ENCODE measurements at places on chromosomes 12 and 14. TPM values are rescaled to one million over a fixed set of nuclear protein-coding genes. Genes with fewer than 3 reads are reported as not detected.

Gene CCDC196
- total RNA-seq: not detected

Gene POTEM
- not detected for total RNA-seq

Gene GPD1
- total RNA-seq: 0.22 TPM

Gene NOS1
- total RNA-seq: 0.70 TPM

Gene DLK1
- total RNA-seq: 0.32 TPM

Gene CISTR
- not detected for total RNA-seq

Gene OR10G2
- total RNA-seq: not detected

Gene KCNC2
- not detected for total RNA-seq

Gene REM2
- total RNA-seq: 0.23 TPM

Measured in A549 treated with dexamethasone at 1 μM for 4 hours (cell line).